ENCODE measurements at places on chromosomes 5 and 9.

GRCh38 chr5:172065431-172066065, 59.1 kb upstream of the FBXW11 start:
- DNase-seq = no peak

DNA sequence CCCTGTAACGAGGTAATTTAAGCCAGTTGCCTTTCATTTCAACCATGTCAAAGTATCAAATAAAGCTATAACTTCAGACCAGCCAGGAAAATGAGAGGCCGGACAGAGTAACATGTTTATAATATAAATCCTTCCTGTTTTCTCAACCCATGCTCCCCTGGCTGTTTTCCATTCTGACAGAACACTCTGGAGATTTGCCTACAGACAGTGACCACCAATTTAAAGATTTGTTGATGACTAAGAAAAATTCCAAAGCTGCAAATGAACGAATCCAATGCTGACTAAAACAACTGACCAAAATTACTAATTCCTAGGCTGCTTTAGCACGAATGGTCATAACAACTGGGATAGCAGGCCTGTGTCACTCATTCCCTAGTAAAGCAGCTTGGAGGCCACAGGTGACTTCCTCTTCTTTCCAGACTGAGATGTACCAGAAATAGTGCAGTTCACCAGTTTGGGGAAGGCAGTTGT, 141.4 kb downstream of the AOPEP start:
- DNase-seq = no peak

DNA sequence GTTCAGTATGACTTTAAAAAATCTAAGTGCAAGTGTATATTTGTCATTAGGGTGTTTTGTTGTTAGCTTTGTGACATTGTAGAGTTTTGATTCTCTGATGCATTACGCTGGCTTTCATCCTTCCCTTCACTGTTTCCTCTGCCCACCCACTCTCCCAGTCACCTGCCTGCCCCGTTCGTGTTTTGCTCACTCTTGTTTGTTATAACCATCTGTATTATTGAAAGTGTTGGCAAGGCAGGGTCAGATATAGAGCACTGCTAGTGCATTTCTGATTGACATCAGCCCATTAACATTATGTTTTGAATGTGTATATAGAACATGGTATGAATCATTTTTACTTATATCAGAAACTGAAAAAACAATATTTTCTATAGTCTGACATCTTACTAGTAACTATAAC, 27.3 kb downstream of the SCGB3A1 start:
- no peak for DNase-seq

DNA sequence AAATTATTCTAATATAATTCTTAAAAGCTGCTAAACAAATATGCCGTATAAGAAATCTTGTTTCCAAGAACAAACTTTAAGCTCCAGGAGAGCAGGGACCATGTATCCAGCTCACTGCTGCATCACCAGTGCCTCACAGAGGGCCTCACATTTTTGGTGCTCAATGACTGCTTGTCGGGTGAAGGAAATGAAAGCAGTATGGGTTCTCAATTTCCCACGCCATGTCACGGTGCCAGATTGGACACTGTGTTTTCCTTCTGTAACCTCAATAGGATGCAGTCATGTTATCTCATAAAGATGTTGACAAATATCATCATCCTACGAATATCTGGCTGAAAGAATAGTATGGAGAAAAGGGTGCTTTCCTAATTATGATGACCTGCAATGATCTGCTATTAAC, 64.7 kb downstream of the POU5F2 start:
- DNase-seq = no peak

DNA sequence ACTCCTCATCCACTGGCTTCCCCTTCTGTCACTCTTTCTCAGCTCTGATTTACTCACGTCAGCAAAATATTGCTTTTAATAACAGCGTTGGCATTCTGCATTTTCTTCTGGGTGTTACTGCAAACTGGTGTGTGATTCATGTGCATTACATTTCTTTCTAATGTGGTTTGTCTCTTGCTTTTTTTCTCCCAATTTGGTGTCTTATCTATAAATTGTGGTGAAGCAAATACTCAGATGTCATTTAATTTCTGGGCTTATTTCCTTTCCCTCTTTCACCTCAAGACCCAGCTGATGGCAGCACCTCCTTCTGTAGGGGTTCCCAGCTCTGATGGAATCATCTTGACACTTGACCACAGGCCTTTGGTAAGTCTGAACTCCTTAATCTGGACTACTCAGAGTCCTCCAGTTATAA, 180.7 kb upstream of the ZNF618 start:
- DNase-seq = no peak

GRCh38 chr9:37329576-37329975, 92.9 kb upstream of the GRHPR start:
- no peak for DNase-seq

DNA sequence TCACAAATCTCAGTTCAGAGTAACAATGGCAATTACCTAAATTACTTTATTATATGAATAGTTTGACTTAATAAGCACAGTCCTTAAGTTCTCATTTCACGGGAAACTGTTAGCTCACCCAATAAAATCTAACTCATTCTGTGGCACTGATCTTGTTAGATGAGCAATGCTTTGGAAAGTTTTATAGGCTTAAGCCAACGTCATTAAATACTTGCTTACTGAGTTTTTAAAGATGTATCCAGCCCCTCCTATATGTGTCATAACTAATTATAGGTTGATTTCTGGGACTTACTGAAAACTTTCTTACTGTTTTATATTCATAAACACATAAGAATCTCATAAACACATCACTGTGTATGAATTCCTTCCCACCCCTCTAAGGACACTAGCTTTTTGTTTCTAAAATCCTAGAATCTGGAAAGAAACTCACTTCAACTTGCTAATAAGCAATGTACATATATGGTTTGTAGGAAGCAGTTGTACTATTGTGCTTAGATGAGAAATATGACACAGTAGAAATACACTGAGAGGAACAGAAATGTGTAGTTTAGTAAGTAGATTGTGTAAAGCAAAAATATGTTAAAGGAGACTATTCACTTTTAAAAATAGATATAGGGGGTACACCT, 14.1 kb upstream of the MARCOL start:
- no peak for DNase-seq

GRCh38 chr9:84317563-84317962, 23.0 kb downstream of the SLC28A3 start:
- DNase-seq = no peak

- DNase-seq = no peak
Measured at GRCh38 chr5:175920231-175920811, 47.8 kb downstream of the THOC3 start.

GRCh38 chr9:121857928-121858327, 206.5 kb downstream of the DAB2IP start:
- DNase-seq = no peak

DNA sequence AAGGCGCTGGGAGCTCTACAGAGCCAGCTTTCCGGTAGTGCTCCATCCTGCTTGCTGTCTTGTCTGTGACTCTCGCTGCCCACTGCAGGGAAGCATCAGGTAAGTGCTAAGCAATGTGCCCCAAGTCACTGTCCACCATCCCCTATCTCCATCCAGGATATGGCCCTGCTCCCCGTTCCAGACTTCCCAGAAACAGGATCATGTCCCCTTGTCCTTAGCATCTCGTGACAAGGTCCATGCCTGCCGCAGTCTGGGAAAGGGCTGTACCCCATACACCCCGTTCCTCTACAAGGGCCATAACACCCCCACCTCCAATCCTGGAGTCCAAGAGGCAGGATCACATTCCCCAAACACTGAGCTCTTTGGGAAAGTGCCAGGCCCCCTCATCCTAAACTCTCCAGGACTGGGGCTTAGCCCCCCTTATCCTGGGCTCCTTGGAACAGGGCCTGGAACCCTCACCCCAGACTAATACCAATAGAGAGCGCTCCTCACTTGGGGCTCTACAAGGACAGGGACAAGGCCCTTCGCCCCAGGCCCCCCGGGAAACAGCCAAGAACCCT, 566 bp downstream of the RPP25L start:
- DNase-seq = no peak

GRCh38 chr9:116605060-116605459, 82.0 kb upstream of the TRIM32 start:
- no peak for DNase-seq

GRCh38 chr5:16849181-16849580, 86.9 kb downstream of the MYO10 start:
- DNase-seq = no peak

DNA sequence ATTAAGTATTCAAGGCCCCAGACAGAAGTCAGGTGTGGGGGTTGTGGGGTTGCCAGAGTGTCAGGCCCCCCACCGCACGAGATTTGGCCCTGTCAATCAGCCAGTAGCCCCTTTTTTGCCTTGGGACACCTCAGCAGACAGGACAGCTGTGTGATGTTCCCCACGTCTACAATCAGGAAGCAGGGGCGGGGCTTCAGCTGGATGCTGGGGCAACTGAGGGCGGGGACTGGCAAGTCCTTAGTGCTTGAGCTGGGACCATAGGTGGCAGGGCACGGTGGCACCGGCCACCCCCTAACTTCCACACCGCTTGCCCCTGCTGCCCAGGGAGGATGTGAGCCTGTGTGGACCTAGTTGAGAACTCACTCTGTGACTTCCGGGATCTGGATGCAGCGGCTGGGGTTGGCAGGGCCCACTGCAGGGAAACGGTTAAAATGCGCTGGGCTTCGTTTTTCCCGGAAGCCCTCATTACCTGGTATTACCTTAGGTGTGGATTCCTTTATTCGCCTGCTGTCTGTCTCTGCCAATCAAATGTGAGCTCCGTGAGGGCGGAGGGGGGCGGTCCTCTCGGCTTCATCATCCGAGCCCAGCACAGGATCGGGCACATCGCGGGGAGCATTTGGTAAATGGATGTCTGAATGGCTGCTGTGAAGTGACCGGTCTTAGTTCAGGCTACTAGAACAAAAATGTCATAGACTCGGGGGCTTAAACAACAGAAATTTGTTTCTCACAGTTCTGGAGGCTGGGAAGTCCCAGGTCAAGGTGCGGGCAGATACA, 7.5 kb upstream of the GTF3C5 start:
- DNase-seq = peak; percentile 75

DNA sequence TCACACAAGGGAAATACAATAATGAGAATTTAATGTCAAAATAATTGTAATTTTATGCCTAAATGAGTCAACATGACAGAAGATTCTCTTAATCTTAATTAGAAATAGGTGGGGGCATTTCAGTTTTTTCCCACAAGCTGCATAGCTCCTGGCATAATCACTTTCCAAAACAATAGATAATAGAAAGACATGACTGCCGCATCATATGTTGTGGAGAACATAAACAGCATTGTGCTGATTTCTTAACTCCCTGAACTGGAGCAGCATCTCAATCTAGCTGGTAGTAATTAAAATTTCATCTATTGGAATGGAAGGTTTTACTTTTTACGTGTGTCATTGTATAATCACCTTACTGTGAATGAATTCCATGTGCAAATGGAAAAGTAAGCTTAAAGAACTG, 112.1 kb downstream of the ST8SIA4 start:
- DNase-seq = no peak

DNA sequence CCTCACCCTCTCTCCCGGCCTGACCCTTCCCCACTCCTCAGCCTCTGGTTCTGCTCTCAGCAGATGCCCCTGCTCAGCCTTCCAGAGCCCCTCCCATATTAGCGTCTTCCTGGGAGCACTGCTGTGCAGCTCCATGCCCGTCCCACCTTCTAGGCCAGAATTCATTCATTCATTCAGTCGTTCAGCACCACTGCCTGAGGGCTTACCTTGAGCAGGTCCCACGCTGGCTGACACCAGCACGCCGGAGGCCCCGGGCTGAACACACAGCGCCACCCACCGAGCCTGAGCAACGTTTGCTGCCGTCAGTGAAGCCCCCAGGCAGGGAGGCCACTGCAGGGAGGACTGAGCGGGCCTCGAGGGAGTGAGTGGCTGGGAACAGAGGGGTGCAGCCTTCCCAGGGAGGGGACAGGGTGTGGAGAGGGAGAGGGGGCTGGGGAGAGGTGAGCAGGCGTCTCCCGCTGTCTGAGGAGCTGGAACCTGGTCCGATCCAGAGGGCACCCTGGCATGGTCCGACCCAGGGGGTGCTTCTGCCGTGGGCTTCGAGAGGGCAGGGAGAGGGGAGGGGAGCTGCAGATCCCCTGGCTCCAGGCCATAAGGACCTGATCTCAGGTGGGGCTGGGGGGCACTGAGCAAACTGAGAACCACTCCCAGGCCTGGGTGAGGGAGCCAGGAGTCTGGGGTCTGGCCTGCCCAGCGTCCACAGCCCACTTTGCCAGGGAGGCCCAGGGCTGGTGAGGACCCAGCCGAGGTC, 98.8 kb upstream of the RAPGEF1 start:
- DNase-seq = no peak

GRCh38 chr5:6281818-6282217, 96.5 kb downstream of the MED10 start:
- DNase-seq = no peak

- no peak for DNase-seq
Measured at GRCh38 chr5:88967633-88968585, 84.9 kb upstream of the MEF2C start.

Data from activated naive CD8-positive, alpha-beta T cell treated with anti-CD3 and anti-CD28 coated beads, Interleukin-2, amount 50 U/mL, for 24 hours (primary cell).